ENCODE measurements at places on chromosomes 3 and 15.

DNA sequence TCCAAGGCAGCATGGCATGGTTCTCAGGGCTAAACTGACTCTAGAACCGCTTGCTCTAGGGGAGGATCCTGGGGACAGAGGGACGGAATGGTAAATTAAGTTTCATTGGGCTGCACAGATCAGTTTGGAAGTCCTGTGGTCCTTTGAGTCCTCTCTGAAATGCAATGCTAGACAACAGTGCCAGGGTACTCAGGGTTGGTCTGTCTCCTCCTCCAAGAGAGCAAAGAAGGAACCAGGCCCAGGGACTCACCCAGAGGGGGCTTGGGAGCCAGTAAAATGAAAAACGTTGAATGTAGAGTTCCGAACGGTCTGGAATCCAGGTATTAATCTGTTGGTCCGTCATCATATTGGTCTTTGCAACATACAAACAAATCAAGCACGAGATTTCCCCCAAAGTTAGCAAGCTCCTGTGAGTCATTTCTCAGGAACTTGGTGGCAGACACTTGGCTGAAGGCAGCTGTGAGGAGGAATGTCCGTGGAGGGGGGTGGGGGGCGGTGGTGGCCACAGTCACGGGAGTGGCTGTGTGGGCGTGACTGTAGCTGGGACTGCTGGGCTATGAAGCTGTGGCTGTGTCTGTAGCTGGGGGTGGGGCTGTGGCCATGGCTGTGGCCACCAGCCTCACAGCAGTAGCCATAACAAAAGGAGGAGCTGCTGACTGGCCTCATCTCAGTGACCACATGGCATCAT, 361.0 kb downstream of the SHQ1 start:
- DNase-seq = no peak

DNA sequence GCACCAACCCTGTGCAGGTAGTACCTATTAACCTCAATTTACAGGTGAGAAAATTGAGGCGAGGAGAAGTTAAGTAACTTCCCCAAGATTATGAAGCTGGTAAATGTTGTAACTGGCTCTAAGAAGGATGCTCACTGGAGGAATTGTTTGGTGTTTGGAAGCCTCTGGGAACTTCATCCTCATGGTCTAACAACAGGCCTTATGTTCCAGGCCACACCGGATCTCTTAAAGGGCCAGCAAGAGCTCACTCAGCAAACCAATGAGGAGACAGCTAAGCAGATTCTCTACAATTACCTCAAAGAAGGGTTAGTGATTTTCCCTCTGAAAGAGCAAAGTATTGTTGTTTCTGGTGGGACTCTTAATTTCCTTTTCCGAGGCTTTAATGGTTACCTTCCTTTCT, 63.9 kb downstream of the CGNL1 start:
- DNase-seq = no peak

DNA sequence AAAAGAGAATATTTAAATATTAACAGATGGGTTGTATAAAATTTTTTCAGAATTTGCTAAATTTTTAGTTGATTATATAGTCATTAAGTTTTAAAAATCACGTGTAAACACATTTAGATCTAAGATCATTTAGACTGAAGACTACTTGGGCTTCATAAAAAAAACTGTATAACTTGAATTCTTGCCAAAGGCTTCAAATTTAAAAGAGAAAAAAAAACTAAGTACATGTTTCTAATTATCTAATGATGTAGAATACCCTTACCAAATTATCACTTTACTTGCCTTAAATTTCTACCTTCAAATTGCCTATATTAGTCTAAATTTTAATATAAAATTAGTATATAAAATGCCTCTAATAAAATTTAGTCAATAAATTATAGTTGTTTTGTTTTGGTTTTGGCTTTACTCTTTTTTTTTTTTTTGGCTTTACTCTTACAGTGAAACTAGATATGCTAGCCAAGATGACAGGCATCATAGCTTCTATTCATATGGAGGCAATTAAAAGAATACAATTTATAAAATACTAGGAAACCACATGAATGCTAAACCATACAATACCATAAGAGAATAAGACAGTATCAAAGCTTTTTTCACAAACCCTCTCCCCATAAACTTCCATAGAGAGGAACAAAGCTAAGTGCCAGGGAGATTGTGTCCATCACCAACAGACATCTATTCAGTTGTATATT, 183.1 kb upstream of the KCNMB2 start:
- DNase-seq = no peak

DNA sequence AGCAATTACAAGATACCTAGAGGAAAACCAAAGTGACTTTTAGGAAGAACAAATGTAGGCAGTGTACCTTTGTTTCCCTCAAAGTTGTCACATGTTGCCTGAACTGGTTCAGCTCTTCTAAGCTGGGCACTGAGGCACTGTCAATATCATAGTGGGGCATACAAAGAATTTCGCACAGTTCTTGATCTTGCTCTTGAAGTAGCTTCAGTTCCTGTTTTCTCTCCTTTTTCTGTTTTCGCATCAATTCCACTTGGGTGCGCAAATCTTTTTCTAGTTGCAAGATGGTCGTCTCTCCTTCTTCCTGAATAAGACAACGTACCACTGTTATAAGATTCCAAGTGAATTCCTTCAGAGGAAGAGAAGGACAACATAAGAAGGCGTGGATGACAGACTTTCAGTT, 12.7 kb downstream of the PRC1 start:
- DNase-seq = no peak

DNA sequence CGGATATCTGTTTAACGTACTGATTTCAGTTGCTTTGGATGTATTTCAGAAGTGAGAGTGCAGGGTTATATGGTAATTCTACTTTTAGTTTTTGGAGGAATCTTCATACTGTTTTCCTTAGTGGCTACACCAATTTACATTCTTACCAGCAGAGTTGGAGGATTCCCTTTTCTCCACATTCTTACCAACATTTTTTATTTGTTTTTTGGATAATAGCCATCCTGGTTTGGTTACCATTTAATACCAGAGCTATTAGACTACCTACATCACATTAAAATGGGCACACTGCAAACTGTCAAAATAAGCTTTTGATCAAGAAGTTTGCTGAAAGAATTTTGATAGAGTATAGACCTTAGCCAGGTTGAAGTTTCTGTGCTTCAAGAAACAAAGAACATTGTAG, 217.2 kb upstream of the CFAP20DC start:
- DNase-seq = no peak

DNA sequence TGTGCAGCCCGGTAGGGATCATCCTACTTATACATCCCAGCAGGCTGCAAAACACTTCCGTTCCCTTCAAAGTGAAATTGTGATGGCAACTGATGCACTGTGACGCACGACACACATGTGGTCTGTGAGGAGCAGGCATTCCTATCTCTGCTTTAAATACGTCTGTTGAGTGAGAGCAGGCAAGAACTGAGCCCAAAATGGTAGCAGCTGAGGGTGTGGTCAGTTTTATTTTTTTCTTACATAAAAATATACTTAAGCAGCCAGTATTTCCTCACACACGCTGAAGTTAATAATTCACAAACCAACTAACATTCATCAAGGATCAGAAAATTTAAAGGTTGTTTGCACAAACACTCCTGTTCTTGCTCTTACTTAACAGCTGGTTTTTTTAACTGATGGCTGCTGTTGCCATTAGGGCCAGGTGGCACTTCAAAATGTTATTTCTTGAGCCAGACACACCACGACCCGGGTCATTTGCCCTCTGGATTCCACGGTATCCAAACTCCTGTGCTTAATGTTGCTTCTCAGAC, 23.9 kb downstream of the LRIG1 start:
- DNase-seq = no peak

- DNase-seq = no peak
Measured at GRCh38 chr3:47414161-47414564, 33.3 kb downstream of the PTPN23 start.

GRCh38 chr15:62344806-62345539, 179.9 kb upstream of the C2CD4B start:
- no peak for DNase-seq

GRCh38 chr3:196970547-196971093, 2.0 kb upstream of the PIGZ start:
- no peak for DNase-seq

DNA sequence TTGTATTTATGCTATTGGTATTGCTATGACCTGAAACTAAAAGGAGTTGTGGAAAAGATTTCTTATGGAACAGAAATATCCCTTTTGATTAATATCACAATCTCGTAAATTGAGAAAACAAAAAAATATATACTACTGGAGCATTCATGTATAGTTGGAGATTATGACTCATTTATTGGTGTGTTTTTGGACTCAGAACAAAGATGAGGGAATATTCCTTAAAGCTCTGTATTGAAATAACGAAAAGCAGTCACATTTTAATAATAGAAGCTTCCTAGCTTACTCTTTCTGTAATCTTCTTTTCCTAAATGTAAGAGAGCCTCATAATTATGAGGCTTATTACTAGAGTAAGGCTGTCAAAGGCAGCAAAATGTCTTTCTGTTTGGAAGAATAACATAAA, 14.3 kb downstream of the CTNNB1 start:
- DNase-seq = no peak

- no peak for DNase-seq
Measured at GRCh38 chr3:52047295-52047960, 8.9 kb downstream of the DUSP7 start.

- no peak for DNase-seq
Measured at GRCh38 chr15:45123397-45123796, 6.3 kb downstream of the DUOXA1 start.

- no peak for DNase-seq
Measured at GRCh38 chr15:64985366-64986033, 4.2 kb downstream of the SPG21 start.

- no peak for DNase-seq
Measured at GRCh38 chr3:132786890-132787289, 64.7 kb upstream of the NPHP3 start.

GRCh38 chr3:136207489-136208115, 11.5 kb upstream of the MSL2 start:
- DNase-seq = no peak

DNA sequence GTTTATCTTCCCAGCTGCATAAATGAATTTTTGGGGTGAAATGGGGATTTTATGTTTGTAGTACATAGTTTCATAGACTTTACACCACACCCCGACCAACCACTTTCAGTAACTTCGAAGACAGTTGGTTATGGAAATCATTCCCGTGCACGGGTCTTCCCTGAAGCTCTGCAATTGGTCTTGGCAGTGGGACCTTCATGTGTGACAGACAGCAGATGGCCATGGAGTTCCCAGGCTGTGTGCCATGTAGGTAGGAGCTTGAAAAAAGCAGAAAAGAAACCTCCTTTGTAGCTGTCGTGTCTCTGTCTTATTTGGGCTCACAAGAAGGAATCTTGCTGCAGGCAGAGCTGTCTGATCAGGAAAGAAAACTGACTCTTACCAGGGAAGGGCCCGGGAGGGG, 25.9 kb downstream of the EXOG start:
- DNase-seq = no peak

GRCh38 chr3:192183109-192183508, 544.2 kb downstream of the FGF12 start:
- DNase-seq = no peak

DNA sequence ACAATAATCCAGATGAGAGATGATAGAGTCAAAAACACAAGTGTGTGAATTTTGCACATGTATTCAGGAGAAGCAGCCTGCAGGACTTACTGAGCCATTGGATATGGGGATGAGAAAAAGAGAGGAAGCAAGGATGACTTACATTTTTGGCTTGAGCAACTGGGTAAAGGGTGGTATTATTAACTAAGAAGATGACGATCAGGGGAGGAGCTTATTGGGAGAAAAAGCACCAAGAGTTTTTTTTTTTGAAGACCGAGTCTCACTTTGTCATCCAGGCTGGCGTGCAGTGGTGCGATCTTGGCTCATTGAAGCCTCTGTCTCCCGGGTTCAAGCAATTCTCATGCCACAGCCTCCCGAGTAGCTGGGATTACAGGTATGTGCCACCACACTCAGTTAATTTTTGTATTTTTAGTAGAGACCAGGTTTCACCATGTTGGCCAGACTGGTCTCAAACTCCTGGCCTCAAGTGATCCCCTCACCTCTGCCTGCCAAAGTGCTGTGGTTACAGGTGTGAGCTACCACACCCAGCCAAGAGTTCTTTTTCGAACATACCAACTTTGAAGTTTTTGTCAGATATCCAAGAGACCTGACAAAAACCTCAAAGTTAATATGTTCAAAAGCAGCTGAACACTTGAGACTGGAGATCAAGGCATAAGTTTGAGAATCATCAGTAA, 14.8 kb upstream of the SH3BP5 start:
- no peak for DNase-seq

DNA sequence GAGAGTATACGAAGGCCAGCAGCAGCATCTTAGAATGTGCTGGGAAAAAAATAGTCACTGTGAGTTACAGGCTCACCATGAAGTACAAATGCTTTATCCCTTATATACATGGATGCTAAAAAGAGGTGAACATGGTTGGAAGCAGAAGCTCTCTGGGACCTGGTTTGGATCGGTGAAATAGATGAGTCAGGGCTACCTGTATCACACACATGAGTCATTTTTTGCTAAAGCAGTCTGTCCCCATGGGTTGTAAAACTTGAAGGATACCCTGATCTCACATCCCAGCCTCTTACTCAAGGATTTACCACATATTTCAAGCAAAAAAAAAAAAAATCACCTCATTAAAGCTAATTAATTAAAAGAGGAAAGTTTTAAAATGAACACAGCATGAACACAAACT, 6.9 kb upstream of the SERPINI2 start:
- DNase-seq = no peak

DNA sequence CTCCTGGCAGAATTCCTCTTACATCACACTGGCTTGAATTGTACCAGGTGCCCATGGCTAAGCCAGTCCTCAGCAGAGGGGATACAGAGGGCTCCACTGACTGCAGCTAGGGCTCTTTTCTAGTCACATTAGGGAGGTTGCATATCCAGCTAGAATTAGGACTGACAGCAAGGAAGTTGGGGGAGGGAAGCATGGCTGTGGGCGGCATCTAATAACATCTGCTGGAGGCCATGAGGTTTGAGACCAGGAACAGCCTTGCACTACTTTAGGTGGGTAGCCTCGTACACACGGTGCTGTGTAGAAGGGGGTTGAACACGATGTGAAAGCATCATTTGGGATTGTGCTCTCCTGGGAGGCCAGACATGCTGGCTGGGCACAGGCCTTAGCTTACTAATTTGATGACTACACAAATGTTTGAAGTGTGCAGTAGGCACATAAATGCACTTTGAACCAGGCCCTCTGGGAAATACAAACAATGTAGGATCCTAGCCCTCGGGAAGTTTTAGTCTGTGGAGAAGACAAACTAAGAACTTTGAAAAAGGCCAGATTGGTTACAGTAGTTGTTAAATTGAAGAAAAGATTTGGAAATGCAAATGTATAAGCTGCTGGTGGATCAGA, 30.2 kb downstream of the CHCHD6 start:
- DNase-seq = no peak

DNA sequence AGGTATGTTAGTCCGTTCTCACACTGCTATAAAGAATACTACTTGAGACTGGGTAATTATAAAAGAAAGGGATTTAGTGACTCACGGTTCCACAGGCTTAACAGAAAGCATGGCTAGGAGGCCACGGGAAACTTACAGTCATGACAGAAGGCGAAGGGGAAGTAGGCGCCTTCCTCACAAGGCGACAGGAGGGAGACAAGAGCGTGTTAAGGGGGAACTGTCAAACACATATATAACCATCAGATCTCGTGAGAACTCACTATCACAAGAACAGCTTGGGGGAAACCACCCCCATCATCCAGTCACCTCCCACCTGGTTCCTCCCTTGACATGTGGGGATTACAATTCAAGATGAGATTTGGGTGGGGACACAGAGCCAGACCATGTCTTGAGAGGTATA, 30.4 kb downstream of the SPRED1 start:
- DNase-seq = no peak
